ENCODE measurements at places on chromosomes 16 and 17.

DNA sequence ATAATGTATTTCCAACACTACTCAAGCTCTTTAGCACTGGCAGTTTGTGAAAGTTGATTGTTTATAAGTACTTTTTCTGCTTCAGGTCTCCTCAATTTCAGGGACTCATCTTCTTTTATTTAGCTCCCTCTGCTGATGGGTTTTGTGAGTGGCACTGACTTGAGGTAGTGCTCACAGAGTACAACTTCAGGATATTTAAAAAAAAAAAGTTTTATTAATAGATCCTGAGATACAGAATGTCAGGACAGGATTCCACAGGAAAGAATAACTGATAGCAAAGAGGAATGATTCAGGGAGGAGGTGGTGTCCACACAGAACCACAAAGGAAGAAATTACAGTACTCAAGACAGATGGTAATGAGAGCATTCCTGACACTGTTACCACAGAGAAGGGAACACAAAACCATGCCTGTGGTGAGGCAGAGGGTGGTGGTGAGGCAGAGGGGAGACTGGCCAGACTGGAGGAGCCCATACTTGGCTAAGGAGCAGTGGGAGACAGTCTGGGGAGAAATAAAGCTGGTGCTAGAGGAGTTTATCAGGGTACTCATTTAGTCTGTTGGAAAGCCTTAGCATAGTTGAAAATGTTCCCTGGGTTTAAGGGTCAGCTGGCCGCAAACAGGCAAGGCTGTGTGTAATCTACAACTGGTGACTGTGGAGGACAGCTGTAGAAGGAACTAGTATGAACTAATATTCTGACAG lies 63.7 kb downstream of the SPAG9 start:
- DNase-seq: no peak

GRCh38 chr17:3827124-3827773 lies 18.8 kb downstream of the NCBP3 start:
- peak; percentile 72 for DNase-seq

DNA sequence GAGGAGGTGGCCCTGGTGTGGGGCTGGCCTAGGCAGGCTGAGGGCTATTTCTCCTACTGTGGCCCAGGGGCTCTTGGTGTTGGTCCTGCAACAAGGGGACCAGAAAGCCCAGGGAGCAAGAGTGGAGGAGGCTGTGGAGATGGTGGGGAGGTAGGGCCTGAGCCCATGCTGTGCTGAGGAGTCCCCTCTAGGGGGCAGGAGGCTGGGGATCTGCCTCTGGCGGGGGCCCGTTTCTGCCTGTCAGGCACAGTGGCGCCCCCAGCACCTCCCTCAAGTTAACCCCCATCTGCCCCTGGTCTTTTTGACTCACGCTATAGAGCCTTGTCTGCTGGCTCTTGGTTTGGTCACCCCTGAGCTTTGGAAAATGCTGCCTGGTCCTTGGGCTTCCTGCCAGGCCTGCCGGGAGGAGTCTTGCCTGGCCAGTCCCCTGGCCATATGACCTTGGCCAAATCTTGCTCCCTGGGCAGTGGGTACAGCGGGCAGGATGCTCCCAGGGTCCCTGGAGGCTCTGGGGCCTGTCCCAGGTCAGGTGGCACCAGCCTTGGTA lies 5.9 kb downstream of the BAIAP2 start:
- no peak for DNase-seq

GRCh38 chr17:48484850-48485249 lies 46.0 kb downstream of the HOXB1 start:
- DNase-seq: no peak

GRCh38 chr17:1584167-1584566 lies 21.6 kb upstream of the PITPNA start:
- DNase-seq: no peak

DNA sequence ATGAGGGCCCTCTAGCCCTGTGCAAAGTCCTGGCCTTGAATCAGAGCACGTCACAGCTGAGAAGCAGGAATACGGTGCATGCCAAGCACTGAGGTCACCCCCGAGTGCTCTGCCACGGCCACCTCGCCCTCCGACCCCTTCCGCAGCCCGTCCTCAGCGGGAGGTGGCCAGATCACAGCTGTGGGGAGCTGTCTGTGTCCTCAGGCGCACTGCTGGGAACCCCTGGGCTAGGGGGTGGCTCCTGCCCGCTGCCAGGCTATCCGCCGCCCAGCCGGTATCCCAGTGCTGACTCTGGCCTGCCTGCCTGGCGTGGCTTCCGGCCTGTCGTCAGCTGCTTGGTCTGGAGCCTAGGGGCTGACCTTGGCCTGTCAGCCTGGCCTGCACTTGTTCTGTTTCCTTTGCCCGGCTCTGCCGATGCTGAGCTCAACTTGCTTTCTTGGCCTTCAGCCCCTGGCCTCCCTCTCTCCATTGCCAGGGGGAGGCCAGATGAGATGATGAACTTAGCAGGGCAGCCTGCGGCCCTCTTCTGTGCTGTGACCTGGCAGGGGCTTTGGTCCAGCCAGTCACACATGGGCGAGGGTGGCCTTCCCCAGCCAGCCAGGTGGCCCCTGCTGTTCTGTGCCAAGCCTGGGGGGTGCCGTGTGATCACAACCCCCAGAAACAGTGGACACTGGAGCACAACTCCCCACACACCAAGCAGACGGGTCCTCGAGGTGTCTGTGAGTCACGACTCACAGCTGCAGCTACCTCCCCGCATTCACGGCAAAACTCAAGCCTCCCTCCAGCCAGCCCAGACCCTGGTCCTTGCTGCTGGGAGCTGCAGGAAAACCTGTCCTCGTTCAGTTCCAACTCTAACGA lies 77.3 kb downstream of the ZDHHC7 start:
- DNase-seq: no peak

- DNase-seq: no peak
Measured at GRCh38 chr17:71380535-71380934, 740.3 kb upstream of the SOX9 start.

- no peak for DNase-seq
Measured at GRCh38 chr17:46264456-46265198, 30.3 kb upstream of the LRRC37A start.

GRCh38 chr16:11405331-11406176 lies 60.3 kb downstream of the RMI2 start:
- peak; percentile 51 for DNase-seq

- no peak for DNase-seq
Measured at GRCh38 chr17:67400193-67400592, 23.1 kb downstream of the PITPNC1 start.

- DNase-seq: peak; percentile 48
Measured at GRCh38 chr17:78745407-78746088, 36.5 kb downstream of the CYTH1 start.

- no peak for DNase-seq
Measured at GRCh38 chr17:51121620-51122472, 1.2 kb upstream of the SPAG9 start.

DNA sequence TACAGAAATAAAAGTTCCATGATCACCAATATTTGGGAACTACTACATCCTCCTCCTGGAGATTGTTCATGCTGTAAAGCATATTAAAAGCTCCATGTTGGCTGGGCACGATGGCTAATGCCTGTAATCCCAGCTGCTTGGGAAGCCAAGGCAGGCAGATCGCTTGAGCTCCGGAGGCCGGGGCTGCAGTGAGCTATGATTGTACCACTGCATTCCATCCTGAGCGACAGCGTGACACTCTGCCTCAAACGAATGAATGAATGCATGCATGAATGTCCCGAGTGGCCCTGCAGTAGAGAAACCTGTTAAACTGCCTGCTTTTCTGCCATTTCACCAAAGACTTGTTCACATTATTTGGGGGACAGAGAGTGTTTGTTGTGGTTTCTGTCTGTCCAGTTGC lies 15.0 kb downstream of the CNEP1R1 start:
- DNase-seq: no peak

DNA sequence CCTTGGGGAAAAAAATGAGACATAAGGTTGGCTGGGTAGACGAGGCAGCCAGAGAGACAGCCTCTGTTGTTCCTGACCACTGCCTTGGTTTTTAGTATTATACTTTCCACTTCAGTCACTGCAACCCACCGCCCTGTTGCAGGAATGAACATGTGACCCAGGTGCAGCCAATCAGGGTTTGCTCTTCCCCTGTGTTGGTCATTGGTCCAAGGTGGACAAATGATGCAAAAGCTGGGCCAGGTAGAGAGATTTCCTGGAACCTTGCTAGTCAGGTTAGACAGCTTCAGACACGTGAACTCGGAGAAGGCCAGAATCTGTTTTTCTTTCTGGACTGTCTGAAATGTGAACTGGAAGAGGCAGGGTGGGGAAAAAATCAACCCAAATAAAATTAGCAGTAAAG lies 452.4 kb upstream of the RBFOX1 start:
- no peak for DNase-seq

GRCh38 chr17:63578027-63578768 lies 22.5 kb upstream of the TACO1 start:
- DNase-seq: no peak

- no peak for DNase-seq
Measured at GRCh38 chr16:56990407-56991286, 1.3 kb downstream of the NLRC5 start.

- DNase-seq: no peak
Measured at GRCh38 chr16:1007284-1007850, 25.8 kb downstream of the SOX8 start.

- no peak for DNase-seq
Measured at GRCh38 chr16:10564591-10564990, 15.8 kb downstream of the EMP2 start.

DNA sequence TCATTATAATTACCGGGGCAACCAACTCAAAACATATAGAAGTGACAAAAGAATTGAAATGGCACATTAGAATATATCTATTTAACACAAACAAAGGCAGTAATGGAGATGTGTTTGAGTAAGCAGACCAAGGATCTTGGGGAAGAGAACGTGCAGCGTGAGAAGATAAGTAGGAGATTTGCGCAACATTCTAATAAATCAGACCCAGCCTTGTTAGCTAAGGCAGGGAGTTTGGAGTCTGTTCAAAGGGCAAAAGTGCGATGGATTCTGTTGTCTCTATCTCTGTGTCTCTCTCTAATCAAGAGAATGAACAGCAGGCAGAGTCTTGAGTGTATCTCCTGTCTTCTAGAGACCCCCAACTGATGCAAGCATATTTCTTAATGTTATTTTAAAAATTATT lies 55.0 kb upstream of the FA2H start:
- no peak for DNase-seq

GRCh38 chr17:73785496-73785895 lies 141.3 kb upstream of the SDK2 start:
- DNase-seq: no peak

DNA sequence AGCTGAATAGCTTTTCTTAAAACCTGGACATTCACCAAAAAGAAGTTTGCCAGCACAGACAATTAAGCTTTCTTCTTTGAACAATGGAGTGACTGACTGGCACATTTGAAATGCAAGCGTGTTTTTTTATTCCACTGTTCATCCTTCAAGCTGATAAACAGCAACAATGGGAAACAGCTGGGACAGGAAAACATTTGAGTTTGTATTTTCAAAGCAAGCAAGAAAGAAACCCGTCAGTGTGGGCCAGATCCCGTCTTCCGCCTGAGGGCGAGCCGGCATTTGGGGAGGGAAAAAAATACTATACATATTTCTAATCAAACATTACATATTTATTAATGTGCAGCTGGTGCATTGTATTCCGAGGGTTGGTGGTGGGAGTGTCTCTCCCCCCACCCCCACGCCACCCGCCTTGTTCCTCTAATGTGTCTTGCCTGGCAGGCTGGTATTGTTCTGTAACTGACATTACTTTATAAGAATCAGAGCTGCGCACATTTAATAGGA lies 94.3 kb downstream of the CYLD start:
- DNase-seq: no peak
